ENCODE measurements at places on chromosomes 2 and 18.

DNA sequence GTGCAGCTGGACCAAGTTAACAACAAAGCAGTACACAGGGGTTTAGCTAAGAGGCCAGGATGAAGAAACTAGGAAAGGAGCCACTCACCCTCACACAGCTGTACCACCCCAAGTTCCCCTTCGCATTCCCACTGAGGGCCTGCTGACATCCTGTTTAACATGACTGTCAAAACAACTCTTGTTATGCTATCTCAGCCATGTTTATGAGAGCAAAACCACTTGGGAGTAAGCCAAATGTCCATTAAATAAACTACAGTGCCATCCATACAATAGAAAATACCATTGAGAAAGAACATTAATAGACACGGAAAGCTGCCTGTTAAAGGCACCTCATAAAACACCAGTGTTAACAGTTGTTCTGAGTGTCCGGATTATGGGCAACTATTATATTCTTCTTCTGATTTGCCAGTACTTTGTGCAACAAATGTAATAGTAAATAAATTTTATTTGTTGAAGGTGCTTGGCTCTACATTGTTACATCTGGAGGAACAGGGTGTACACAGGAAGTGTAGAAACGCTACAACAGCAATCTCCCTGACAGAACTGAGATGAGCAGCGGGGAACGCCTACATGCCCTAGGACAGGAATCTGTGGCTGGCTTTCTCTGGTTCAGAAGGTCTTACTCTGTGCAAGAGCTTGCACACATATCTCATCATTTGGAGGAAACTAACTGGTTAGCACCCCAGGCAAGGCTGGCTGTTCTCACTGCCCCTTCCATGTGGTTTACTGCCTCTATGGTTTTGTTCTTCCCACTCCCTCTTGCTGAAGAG, 85.6 kb downstream of the EHD3 start:
- no peak for DNase-seq

- no peak for DNase-seq
Observed at GRCh38 chr2:224958873-224959272, 83.4 kb downstream of the DOCK10 start.

GRCh38 chr2:112582314-112582746, 2.1 kb upstream of the CHCHD5 start:
- no peak for DNase-seq

GRCh38 chr2:218323526-218324472, 31.5 kb upstream of the TMBIM1 start:
- DNase-seq: no peak

DNA sequence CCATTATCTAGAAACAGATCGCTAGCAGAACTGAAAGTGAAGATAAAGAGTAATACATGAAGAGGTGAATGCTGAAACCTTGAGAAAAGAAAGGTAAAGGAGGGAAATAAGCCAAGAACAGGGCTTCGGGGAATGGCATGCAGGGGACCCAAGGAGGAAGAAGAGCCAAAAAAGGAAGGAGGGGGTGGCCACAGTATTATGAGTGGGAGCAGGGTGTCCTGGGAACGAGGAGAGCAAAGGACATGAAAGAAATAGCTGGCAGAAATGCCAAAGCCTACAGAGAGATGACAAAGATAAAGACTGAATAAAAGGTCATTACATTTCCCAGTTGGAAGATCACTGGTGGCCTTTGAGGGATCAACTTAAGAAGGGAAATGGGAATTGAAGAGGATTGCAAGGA, 82.9 kb downstream of the ACTR3 start:
- DNase-seq: no peak

DNA sequence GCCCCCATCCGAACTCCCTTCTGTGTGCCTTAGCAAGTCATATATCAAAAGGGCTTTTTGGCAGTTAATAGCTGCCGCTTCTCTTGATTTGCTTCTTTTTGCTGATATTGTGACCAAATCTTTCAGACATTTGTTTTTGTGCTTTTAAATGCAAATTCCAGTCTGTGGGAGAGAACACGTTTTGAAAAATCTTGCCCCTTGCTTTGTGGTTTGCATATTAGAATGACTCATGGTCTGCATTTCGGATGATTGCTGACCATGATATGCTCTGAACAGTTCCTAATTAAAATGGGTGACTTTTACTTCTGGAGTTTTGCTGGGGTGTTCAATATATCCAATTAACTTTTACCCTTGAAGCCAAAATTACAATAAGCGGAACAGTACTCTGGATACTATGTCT, 58.2 kb upstream of the ST6GAL2 start:
- no peak for DNase-seq

GRCh38 chr2:201008296-201008829, 44.9 kb upstream of the ORC2 start:
- DNase-seq: no peak

- DNase-seq: no peak
Observed at GRCh38 chr2:113060396-113060795, 1.4 kb downstream of the IL36RN start.

DNA sequence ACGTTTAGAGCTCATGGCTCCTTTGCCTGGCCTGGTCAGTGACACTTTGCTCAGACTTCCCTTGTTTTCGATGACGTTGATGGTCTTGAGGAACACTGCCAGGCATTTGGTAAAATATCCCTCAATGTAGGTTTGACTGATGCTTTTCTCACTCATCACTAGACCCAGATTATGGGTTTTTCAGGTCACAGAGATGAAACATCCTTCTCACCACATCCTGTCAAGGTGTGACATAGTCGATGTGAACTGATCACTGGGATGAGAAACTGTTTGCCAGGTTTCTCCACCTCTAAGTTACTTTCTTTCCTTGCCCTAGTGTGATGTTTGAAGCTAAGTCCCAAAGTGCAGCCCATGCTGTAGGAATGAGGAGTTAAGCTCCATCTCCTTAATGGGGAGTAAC, 81.5 kb downstream of the AFF3 start:
- DNase-seq: no peak

DNA sequence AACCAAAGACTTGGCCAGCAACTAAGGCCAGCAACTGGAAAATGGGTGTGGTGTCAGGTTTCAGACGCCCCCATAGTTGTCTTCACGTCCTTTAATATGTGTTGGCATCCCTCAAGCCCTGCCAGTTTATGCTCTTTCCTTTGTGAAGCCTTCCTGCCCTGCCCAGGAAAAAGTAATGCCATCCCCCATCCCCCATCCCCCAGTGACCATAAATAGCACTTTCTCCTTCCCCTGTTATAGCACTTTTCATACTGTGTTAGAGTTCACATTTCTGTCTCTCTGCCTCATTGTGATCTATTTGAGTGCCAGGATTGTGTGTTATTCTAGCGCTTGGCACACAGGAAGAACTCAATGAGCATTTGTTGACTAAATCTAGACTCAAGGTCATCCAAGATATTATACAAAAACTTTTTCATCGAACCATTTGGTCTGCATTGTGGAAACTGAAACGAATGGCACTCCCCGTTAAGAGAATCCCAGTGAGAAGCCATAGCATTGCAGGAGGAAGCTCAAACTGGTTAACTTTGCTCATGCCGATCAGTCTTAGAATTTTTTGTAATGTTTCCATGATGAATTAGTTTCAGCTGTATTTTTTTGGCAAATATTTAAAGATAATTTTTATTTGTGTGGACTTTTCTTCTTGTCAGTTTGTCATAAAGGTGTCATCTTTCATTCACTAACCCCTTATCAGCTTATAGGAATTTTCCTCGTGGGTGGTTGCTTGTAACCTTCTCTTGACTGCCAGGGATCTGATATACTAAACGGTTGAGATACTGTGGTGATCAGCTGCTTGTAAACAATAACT, 15.7 kb downstream of the CRIM1 start:
- no peak for DNase-seq

GRCh38 chr18:48728204-48728833, 189.5 kb downstream of the CTIF start:
- DNase-seq: no peak

Measured in stimulated activated CD8-positive, alpha-beta memory T cell treated with anti-CD3 and anti-CD28 coated beads, Interleukin-7, amount 100 ng/mL, for 1 hour (primary cell).